NCI-H1092 (cell line): ENCODE measurements at places on chromosomes 13 and 19.

DNA sequence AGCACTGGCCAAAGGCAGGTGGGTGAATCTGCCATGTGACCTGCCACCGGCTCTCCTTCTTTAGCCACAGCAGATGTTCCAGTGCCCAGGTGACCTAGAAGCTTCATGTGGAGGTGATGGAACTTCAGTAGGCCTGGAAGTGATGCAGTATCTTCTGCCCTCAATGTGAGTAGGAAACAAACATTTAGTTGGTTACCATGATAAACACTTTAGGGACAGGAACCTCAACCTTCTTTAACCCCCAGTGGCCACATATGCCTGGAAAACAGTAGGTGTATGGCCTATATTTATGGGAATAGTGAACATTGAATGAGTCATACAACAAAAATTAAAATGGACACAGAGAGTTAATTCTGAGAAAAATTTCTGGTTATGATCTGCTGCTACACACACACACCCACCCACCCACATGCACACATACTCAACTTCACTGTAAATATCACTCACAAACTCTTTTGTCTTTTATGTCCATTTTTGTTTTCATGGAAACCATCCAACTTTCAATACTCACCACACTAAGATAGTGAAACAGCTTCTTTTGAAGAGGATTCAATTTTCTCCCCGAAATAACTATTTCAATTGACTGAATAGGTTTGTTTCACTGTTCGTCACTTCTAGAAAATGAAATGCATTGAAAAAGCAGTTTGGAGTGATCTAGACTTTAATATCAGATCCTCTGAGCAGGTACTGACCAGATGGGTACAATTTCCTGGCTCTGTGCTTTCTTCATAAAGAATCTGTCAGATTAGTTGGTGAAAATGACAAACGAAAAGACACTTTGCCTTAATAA is 97.3 kb downstream of the STARD13 start:
- DNase-seq, result no peak

- DNase-seq, result no peak
Measured at GRCh38 chr13:69287050-69287698, 820.5 kb upstream of the ATXN8OS start.

DNA sequence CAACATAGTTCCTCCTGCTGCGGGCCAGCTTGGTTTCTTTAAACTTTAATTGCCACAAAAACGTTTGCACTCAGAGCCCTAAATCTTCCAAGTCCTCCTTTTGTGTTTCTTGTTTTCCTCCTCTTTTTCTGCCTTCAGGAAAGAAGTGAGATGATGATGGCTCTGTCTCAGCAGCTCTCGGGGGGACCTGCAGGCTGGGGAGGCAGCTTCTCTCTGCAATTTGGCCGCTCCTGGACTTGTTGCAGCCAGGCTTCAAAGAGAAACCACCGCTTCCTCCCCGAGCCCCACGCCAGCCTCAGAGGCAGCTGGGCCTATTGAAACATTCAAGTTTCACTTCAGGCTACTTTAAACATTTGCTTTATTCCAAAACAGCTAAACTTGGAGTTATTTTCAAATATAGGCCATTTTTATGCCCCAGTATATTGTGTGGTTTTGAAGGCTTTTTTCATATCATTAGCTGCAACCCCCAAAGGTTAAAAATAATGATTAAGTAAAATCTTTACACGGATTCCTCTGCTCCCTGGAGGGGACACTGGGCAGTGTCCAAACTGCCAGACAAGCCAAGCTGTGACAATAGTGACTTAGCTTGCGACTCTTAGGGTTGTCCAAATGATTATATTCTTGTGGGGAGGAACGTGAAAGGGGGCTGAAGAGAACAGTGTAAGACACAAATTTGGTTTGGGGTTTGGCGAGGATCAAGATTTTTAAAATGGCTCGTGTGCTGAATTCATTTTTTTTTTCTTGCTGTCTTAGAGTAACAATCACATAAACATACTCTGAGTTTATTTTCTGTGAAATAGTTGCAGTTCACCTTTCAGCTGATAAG is 330.8 kb downstream of the DLEU7 start:
- DNase-seq, result no peak

DNA sequence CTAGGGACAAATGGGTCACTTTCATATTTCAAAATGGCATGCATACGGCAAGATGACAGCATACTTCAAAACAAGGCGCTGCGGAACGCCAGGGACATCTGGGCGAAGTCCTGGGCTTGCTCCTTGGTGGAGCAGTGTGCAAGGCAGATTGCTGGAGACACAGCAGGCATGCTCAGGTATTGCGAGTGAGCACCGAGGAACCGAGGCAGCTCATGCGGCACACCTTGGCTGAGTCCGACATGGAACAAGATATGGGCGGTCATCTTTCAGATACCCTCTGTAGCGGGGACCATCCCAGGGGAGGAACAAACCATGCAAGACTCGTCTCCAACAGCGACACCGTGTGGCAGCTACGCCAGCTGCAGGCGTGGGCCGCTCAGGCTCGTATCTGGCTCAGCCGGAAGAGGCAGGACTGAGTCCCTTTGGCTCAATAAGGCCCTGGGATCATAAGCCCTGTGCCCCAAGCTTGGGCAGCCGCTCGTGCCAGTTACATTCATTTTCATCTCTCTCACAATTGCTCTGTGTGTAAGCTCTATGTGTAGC is 112.4 kb downstream of the NUFIP1 start:
- no peak for DNase-seq

DNA sequence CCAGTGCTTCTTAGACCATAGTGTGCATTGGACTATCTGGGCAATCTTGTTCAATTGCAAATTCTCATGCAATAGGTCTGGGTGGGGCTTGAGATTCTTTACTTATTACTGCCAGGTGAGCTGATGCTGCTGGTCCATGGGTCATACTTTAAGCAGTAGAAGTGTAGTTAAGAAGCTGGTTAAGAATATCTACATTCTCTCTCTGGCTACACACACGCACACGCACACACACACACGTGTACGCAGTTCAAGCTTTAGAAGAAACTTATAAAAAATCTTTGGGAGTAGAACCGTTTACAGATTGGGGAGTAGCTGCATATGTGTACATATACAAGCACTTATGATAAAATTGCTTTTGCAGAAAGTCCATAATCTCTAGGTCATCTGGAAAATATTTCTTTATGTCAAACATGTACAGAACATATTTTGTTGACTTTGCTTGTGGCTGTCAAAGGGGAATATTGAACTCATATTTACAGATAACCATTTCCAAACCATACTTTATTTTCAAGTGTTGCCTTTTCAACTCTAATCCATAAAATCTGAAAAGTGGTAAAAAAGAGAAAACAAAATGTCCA is 99.7 kb downstream of the GPC6 start:
- no peak for DNase-seq

GRCh38 chr13:74987124-74987690 is 494.8 kb downstream of the TBC1D4 start:
- DNase-seq, result no peak

DNA sequence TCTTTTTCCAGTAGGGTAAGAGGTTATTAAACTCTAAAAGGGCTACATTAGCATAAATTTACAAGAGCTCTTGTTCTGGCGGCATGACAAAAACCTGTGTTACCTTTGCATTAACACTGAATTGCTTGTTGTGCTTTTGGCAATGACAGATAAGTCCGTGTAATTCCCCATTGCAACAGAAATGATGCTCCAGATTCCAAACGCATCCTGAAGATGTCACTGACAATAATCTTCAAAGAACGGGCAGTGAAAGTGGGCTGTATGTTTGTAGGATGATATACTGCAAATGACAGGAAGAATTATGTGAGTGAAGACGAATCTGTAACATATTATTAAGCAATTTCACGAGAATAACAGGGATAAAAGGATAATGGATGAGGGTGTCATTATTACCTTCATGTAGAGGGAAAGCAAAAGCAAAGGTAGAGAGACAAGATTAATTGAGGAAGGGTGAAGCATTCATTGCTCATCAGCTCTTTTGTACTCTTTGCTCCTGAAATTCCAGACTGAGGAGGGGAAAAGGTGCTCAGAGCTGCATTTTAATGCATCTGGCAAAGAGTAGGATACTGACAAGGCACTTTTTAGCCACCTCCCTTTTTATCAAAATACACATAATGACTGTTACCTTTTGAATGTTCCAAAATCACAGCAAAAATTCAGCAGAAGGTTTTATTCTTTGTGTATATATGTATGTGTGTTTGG is 38.5 kb upstream of the MAB21L1 start:
- DNase-seq, result no peak

DNA sequence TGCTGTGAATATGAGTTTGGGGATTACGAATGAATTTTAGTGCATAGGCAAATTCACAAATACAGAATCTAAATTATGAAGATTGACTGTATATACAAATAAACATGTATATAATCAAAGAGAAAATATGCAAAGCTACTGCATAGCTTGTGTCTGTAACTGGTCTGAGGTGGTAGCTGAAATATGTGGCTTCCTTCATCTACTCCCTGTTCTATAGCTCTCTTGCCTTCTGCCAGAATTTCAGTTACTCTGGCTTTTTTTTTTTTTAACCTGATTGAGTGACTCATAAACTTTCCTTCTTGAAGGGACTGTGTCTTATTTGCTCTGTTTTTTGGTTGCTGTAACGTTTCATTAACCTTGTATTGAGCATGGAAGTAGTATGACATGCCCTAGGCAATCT is 26.6 kb downstream of the DNAJC3 start:
- DNase-seq, result no peak

DNA sequence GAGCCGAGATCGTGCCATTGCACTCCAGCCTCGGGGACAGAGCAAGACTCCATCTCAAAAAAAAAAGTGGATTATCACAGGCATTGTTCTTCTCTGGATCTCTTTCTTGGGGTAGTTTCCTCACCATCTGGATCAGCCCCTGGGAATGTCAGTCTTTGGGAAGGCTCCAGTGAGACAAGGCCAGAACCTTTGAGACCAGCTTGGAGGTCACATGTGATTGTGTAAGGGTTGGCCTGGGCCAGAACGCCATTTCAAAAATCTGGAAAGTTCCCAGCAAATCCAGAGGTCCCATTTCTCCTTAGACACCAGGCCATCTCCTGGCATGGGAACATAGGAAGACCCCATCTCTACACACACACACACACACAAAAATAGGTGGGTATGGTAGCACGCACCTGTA is 14.2 kb upstream of the ANGPTL8 start:
- no peak for DNase-seq

- DNase-seq, result no peak
Measured at GRCh38 chr13:20801707-20802106, 27.9 kb upstream of the EEF1AKMT1 start.

DNA sequence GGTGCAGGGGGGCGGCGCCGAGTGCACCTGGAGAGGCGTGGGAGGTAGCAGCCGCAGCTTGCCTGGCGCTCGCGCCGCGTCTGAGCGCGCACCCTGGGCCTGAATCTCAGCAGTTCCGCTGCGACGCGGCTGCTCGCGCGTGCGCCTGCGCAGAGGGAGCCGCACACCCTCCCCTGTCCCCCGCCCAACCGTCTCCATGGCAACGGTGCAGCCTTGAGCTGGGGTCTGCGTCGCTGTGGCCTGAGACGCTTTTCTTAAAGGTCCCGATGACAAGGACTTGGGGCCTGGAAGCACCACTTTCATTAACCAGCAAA is at the start of gene PNMA8B:
Gene PNMA8B (minus strand): TSS at position 82 of the 314 bp plus-strand sequence. CDS start 402 bp downstream, outside the sequence.
- peak; percentile 86 for DNase-seq

GRCh38 chr13:18212873-18213272 is 968.8 kb downstream of the TUBA3C start:
- no peak for DNase-seq

DNA sequence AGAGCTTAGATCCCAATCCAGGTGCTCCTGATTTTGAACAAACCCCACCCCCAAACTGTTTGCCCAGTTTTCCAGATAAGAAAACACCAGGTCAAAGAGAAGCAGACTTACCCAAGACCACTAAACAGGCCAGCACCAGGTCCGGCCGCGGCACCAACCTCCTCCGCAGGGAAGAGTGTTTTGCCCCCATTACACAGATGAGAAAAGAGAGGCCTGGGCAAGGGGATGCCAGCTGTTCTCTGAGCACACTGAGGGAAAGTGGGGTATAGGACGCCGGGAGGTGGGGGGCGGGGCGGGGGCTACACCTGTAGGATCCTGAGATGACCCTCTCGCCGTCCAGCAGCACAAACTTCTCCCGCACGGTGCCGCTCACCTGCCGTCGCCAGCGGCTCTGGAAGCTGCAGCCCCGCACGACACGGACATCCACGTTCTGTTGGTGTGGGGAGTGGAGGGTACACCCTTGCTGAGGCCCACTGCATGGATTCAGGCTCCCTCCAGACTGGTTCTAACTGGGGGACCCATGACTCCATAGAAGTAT is 3.1 kb downstream of the SPACA4 start:
- DNase-seq, result no peak

DNA sequence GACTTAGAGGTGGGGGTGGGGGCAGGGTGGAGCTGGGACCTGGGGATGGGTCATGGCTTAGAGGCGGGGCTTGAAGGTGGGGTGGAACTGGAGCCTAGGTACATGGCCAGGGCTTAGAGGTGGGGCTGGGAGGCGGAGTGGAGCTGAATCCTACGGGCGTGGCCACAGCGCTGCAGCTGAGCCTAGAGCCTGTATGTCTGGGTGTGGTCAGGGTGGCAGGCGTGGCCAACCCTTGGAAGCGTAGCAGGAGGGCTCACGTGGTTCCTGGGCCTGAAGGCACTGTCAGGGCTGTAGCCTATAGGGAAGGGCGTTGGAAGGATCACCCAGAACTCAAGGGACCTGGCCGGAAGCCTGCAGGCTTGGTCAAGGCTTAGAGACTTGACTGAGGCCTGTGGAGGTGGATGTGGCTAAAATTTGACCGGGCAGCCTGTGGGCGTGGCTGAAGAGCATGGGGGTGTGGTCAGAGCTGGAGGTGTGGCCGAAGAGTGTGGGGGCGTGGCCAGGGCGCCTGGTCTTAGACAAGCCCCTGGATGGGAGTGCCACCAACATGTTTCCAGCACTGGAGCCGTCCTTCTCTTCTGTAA is 24.3 kb downstream of the COLGALT1 start:
- DNase-seq, result no peak

DNA sequence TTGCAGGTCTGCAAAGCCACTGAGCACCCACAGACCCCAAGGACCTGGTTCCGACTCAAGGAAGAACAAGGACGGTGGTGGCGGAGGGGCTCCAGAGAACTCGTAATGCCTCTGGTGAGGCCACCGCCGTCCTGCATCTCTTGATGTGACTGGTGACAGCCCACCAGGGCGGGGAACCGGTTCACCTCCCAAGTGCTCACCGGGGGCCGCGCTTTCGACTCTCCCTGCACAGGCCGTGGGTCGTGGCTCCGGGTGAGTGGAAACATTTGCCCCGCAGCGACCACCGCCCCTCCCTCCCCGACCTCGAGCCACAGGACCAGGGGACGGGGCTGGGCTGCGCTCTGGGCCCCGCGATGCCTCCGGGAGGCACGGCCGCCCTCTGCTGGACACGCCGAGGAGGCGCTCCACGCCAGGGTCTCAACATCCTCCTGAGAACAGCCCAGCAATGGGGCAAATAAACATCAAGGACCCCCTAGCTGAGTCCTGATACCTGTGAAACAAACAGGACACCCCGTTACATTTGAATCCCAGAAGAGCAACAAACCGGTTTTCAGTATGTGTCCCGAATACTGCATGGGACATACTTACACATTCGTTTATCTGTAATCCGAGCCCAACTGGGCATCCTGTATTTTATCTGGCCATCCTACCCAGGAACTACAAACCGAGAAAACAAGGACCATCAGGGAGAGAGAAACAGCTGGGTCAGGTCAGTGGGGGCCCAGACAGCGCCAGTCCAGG is 3.9 kb upstream of the PLPP2 start:
- DNase-seq, result no peak

GRCh38 chr19:23788411-23788810 is 29.7 kb upstream of the ZNF681 start:
- no peak for DNase-seq
